ENCODE measurements at places on chromosomes 12 and 14.
A peak's percentile ranks its signal among the peaks of the same experiment; 100 is the strongest.

GRCh38 chr14:102923201-102923924 lies 900 bp downstream of the AMN start:
- no peak for DNase-seq

- DNase-seq, result no peak
These were observed 403.3 kb upstream of the ATP2B1 start for GRCh38 chr12:90111791-90112580.

GRCh38 chr12:94649349-94650142 lies 811 bp downstream of the TMCC3 start:
- peak; percentile 75 for DNase-seq

- no peak for DNase-seq
These were observed 150.9 kb downstream of the TBX5 start for GRCh38 chr12:114254998-114255397.

- DNase-seq, result no peak
These were observed 222.2 kb downstream of the FLRT2 start for GRCh38 chr14:85752175-85752574.

DNA sequence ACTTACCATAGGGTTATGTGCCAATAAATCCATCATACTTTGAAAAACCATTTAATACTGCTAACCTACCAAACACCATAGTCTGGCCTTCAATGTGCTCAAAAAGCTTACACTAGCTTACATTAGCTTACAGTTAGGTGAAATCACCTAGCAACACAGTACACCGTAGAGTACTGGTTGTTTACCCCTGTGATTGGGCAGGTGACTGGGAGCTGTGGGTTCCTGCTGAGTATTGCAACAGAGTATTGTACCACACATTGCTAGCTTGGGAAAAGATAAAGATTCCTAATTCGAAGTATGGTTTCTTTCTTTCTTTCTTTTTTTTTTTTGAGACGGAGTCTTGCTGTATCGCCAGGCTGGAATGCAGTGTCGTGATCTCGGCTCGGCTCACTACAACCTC lies 5.6 kb downstream of the ATP5MC2 start:
- DNase-seq, result no peak

DNA sequence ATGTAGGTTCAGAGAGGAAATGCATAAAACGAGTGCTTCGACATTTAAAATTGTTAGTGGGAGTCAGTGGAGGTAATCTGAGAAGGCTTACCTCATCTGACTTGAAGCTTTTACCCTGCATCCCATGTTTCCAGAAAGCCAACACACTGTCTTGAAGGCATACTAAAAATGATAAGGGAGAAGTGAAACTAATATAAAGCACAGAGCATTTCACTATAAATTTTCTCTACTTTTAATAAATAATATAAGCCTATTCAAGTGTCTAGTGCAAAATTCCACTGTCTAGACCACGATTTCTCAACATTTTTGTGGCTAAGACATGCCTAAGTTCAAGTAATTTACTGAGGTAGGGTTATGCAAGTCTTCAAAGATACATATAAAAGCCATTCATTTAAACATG lies 29.1 kb upstream of the CDKL1 start:
- DNase-seq, result no peak

- DNase-seq, result no peak
These were observed 32.0 kb downstream of the LRIG3 start for GRCh38 chr12:58888131-58888783.

- no peak for DNase-seq
These were observed 9.7 kb downstream of the RHOF start for GRCh38 chr12:121783766-121784165.

DNA sequence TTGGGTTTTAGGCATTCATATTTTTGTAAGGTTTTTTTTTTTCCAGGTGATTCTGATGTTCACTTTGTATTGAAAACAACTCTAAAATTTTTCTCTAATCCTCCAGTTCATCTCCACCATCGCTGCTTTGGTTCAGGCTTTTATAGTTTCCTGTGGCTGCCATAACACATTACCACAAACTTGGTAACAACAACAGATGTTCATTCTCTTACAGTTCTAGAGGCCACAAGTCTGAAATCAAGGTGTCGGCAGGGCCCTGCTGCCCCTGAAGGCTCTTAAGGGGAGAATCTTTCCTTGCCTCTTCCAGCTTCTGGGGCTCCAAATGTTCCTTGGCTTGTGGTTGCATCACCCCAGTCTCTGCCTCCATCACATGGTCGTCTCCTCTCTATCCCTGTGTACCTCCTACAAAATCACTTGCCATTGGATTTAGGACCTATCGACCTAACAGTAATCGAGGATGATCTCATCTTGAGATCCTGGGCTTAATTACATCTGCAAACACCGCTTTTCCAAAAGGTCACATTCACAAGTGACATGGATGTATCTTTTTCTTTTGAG lies 55.2 kb downstream of the PELI2 start:
- no peak for DNase-seq

- no peak for DNase-seq
These were observed 54.2 kb downstream of the ELK3 start for GRCh38 chr12:96248136-96248931.

DNA sequence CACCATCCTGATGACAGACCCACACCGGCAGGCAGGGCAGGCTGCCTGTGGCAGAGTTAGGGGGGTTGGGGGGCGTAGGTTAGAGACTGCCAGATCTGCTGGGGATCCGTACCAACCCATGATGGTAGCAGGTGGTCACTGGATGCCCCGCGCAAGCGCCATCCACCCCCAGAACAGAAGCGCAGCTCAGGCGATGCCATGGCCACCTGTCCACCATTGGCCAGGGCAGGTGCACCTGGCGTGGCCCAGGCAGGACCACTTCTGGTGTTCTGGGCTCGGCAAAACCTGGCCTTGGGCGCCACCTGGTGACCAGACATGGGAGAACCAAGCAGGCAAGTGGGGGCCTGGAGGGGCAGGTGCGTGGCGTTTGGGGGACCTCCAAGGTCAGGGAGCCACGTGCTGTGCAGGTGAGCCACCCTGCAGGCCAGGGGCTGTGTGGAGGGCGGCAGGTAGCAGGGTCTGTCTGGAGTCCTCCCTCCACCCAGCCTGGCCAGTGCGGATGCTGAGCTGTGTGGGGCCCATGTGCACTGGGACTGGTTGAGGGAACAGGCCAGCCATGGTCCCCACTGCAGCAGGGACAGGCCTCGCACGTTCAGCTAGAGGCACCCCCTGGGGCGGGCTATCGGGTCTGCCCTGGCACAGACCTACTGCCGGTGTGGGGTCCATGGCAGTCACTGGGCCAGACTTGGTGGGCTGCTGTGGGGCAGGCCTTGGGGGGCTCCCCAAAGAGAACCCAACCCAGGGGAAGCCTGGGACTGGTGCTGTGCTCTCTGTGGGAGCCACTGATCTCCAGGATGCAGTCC lies 15.6 kb downstream of the BAG5 start:
- DNase-seq, result peak; percentile 94

GRCh38 chr14:65296402-65296801 lies 116.1 kb upstream of the FUT8 start:
- DNase-seq, result no peak

DNA sequence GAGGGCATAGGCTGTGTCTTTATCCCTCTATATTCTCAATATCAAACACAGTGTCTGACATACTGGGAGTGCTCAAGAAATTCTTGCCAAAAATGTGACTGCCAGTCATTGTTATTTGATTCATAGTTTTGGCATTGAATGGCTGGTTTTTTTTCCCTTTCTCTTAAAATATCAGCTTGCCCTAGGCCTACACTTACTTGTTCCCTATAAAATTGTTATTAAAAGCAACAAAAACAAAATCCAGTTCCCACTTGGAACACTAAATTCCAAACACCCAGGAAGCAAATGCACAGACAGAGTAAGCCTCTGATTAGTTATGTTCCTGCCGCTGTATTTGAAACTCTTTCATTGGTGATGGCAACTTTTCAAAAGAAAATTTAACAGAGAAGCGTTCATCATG lies 110.7 kb downstream of the WIF1 start:
- no peak for DNase-seq

DNA sequence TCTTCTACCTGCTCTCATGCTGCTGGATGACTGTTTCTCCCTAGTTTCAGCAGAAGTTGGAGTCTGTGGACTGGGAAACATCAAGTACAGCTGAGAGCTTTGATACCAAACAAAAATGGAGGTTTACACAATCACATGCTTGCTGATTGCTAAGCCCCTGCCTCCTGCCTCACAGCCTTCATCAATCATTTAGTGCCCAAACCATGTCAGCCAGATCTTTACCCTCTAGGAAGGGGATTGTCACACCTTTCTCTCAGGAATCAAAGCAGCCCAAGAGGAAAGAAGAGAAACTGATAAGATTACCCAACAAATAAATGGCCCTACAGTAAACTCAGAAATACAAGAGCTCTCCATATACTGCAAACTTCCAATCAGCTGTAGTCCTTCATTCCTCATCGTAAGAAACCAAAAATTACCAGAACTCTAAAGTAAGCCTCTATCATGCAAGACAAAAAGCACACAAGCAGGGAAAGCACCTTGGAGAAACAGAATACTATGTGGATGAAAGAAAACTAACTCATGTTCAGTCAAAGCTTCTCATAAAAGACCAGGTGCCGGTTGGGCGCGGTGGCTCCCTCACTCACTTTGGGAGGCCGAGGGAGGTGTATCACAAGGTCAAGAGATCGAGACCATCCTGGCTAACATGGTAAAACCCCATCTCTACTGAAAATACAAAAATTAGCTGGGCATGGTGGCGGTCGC lies 63.6 kb upstream of the RESF1 start:
- DNase-seq, result no peak

GRCh38 chr14:32896979-32897697 lies 41.5 kb upstream of the NPAS3 start:
- DNase-seq, result no peak

- no peak for DNase-seq
These were observed 36.0 kb upstream of the PPP4R3A start for GRCh38 chr14:91545946-91546716.

- peak; percentile 88 for DNase-seq
These were observed 55.8 kb upstream of the VRK1 start for GRCh38 chr14:96741151-96741977.

GRCh38 chr14:51638071-51638944 lies 13.4 kb upstream of the FRMD6 start:
- DNase-seq, result no peak

- DNase-seq, result no peak
These were observed 784 bp downstream of the PSMA6 start for GRCh38 chr14:35292770-35293561.

- DNase-seq, result no peak
These were observed 210.9 kb downstream of the DPY19L2 start for GRCh38 chr12:63457428-63457827.

- no peak for DNase-seq
These were observed 3.3 kb downstream of the CD4 start for GRCh38 chr12:6792522-6793201.

GRCh38 chr14:67973436-67973835 lies 153.9 kb downstream of the RAD51B start:
- no peak for DNase-seq

DNA sequence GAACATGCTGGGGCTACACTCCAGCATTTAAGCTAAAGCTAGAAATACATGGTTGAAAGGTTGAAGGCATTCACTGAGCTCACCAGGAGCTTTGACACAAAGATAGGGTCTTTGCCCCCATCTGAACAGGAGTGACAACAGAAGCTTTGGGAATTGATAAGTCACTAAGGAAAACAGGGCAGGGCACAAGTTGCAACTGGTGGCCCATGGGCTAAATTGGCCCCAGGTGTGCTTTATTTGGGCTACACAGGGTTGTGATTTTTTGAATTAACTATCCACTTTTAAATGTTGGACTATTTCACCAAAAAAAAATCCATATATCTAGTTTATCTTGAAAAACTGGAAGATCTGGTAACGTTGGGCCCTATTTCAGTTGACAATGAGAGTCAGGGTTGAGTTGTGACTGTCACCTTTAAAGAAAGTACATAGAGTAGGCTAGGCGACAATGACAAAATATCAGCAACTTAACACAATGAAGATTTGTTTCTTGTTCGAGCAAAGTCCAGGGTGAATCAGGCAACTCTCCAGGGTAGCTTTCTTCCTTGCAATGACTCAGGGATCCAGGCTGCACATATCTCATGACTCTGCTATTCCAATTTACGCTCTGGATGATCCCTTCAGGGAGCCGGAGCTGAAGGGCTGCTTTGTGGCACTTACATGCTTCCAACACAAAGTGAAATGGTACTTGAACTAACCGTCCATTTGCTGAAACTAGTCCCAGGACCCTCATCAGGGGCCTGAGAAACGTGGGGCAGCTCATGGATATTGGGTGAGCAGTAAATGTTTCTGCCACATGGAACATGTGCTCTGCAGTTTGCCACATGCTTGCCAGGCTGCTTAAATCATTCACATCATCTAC lies 13.3 kb upstream of the EIF4B start:
- no peak for DNase-seq

- DNase-seq, result no peak
These were observed 55.5 kb downstream of the CALM1 start for GRCh38 chr14:90452366-90452765.

DNA sequence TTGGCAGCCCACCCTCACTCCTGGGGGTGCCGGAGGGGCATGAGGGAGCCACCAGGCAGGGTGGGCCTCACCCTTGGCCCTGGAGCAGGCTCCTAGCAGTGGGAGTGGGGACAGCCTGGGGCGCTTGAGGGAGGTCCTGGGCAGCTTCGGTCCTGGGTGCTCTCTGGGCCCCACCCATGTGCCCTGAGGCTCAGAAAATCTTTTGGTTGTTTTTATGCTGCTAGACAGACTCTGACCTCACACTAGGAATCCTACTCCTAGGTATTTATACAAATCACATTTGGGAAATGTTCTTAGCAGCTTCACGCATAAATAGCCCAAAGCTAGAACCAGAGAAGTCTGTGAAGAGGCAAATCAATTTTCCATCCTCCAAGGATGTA lies 10.9 kb upstream of the ULK1 start:
- no peak for DNase-seq

GRCh38 chr14:34329301-34329700 lies 132.7 kb downstream of the SPTSSA start:
- no peak for DNase-seq

DNA sequence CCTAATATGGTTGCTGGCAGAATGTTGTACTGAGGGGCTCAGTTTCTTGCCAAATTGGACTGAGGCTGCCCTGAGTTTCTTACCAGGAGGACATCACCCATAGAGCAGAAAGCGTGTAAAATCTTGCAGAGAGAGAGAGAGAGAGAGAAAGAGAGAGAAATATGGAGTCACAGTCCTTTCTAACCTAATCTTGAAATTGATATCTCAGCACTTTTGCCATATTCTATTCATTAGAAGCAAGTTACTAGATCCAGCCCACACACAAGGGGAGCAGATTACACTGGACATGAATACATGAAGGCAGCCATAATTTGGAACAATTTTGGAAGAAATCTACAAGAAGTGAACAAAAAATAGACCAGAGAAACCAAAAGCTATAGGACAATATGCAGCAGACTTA lies 4.1 kb upstream of the CD163L1 start:
- DNase-seq, result no peak

Measured in GM20000 (cell line).